ENCODE measurements at places on chromosomes 3 and 15.

GRCh38 chr15:67197364-67197695 lies 57.1 kb downstream of the AAGAB start:
- DNase-seq = no peak

DNA sequence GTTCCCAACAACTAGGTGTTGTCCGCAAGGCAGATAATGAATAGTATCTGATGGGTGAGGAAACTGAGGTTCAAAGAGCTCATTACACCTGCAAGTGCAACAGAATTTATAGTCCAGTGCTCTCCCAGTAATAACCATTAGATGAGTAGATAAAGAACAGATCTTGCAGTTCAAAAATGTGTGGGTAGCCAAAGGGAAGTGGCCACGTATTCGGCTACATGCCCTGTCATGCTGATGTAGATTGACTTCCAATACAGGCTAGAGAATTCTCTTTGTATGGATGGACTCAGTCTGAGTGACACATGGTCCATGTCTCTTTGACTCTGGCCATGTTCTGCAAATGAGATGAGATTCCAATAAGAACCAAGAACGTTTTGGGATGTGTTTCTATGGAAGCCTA lies 187.9 kb upstream of the LPP start:
- no peak for DNase-seq

- no peak for DNase-seq
These were observed 535 bp downstream of the C2CD4B start for GRCh38 chr15:62164396-62165103.

- peak; percentile 21 for DNase-seq
These were observed at the start of gene GRAMD2A for GRCh38 chr15:72197460-72198355. TSS of gene GRAMD2A (minus strand) at chr15:72197787.

- DNase-seq = no peak
These were observed 470.8 kb downstream of the SOX2 start for GRCh38 chr3:182182531-182182968.

DNA sequence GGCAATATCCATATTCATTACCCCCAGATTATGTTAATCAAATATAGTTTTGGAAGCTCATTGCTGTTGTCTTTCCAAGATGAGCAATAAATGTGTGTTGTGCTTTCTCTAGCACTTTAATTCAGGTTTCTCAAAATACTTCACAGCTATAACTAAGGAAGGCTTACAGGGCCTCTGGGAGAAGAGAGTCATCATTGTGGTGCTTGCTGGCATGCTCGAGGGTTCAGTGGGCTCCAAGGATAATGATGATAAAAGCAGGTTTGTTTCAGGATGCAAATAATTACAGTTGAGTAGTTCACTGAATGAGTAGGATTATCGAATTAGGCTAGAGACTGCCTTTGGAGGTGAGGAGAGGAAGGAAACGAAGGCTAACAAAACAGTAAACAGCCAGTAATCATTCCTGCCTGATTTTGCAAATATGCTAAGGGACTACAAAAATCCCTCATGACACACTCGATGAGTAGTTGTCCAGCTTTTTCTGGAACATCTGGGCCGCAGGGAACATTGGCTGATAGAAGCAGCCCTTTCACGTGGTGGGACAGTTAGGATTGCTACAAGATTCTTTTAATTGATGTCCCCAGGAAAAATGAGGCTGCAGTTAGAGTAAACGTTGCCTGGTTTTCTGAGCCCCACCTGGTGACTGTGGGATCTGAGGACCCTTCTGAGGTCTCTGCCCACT lies 54.1 kb downstream of the SLC7A14 start:
- no peak for DNase-seq

- DNase-seq = no peak
These were observed 2.1 kb upstream of the ISY1 start for GRCh38 chr3:129162729-129163579.
